Stimulated activated memory B cell treated with anti-CD40 and anti-IgM and Interleukin-4, amounts not matched to agents 10 μg/mL and 1 μg/mL and 100 μg/mL, for 72 hours (primary cell): ENCODE measurements at places on chromosomes 7 and 10.
A peak's percentile ranks its signal among the peaks of the same experiment; 100 is the strongest.

DNA sequence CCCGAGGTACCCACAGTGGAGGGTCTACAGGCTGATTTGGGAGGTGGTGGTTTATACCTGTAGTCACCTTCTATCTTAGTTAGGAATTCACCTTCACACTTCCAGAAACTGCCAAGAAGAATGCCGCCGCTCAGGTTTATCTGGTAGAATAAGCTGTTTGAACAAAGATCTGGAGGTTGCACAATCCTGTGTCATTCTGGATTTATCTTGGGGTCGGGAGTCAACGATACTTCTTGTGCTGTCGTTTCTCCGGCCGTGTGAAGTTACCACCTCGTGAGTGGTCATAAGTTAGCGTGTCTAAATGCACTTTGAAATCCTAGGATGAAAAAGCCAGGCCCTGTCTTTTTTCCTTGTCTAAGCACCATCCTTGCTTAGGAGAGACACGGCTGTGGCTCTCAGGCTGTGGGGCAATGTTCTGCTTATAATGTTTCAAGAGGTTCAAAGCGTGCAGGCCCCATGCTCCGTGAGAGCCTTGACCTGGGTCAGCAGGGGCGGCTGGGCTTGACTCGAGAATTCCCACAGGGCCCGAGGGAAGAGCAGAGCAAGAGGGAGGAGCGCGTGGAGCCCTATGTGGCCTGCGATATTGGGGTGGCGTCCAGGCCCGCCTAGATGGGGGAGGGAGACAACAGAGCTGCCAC, 35.5 kb downstream of the GRIFIN start:
- ATAC-seq: no peak

GRCh38 chr10:124161601-124162000, 68.2 kb upstream of the CHST15 start:
- no peak for ATAC-seq

- ATAC-seq: peak; percentile 82
These were observed 158.2 kb downstream of the CELF2 start for GRCh38 chr10:11175823-11176243.

- ATAC-seq: no peak
These were observed 34.5 kb upstream of the TTYH3 start for GRCh38 chr7:2597273-2597640.

- ATAC-seq: no peak
These were observed 36.4 kb downstream of the CUL1 start for GRCh38 chr7:148735141-148735540.

DNA sequence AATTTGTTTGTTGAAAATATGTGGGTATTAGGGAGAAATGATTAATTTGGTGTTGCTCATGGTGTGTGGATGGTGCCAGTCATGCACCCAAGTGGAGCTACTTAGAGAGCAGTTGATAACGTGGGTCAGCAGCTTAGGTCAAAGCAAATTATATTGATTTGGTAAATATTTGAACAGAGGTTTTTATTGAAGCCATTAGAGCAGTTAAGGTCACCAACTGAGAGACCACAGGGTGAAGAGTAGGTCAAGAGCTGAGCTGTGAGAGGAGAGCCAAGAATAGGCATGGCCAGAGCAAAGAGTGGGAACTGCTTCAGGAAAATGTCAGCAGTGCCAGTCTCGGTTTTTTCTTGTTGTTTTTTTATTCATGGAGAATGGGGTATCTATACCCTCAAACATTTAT, 97.9 kb downstream of the TMEM168 start:
- ATAC-seq: no peak

GRCh38 chr7:44438816-44439215, 51.6 kb downstream of the NUDCD3 start:
- no peak for ATAC-seq

DNA sequence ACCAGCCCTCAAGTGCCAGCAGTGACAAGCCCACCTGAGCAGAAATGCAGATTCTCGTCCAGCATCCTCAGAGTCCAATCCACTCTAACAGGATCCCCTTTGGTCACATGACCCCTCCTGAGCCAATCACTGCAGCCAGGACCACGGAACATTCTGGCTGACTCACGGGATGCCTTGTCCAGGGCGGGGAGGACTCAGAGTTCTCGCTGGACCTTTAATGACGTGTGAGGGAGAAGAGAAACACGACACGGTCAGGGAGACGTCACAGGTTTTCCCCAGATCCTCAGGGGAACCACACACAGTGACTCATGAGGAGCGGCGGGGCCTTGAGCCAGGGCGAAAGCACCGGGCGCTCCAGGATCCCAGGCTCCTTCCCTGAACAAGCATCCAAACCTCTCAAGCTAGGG, 155.7 kb downstream of the PTPRN2 start:
- peak; percentile 54 for ATAC-seq

DNA sequence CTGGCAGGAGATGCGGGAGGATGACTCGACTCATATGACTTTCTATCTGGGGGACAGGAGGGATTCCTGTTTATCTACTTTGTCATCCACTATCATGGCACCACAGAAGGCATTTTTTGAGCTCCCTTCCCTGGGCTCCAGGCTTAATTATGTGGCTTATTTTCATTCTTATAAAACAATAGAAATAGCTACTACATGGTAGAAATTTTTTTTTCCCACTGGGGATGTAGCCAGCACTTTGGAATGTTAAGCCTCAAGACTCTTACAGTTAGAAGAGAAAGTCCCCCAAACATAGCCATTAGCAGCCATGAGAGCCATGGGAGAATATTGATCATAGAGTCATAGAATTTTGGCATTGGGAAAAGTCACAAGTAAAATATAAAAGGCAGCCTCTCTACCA, 14.6 kb upstream of the FAM180A start:
- ATAC-seq: no peak

- no peak for ATAC-seq
These were observed 5.4 kb upstream of the STK17A start for GRCh38 chr7:43577485-43577951.

GRCh38 chr10:127408112-127408710, 140.9 kb upstream of the NPS start:
- ATAC-seq: no peak

DNA sequence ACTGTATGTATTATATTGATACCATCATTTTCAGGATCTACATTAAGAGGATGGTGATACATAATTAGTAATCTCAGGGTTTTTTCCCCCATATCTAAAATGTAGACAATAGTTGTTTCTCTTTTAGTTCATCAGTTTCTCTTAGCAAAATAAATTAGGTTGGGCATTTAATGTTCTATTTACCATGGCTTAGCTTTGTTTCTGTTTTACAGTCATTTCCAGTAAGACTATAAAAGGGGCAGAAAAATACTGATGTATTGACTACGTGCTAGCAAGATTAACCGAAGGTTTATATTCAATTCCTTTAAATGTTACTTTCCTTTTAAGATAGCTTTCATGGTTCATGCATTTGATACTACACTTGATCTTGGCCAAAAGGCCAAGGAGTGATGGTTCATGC, 26.2 kb downstream of the SUV39H2 start:
- ATAC-seq: no peak

DNA sequence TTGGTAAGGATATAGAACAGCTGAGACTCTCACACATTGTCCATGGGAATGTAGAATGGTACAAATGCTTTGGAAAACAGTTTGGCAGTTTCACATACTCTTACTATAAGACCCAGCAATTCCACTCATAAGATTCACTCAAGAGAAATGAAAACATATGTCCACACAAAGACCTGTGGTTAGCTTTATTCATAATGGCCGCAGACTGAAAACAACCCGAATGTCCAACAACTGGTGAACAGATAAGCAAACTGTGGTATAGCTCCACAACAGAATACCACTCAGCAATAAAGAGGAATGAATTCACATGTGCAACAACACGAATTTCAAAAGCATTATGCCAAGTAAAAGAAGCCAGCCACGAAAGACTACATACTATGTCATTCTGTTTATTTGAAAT, 33.5 kb upstream of the CUL1 start:
- ATAC-seq: no peak

- ATAC-seq: no peak
These were observed 12.1 kb upstream of the CDK6 start for GRCh38 chr7:92848441-92848840.

DNA sequence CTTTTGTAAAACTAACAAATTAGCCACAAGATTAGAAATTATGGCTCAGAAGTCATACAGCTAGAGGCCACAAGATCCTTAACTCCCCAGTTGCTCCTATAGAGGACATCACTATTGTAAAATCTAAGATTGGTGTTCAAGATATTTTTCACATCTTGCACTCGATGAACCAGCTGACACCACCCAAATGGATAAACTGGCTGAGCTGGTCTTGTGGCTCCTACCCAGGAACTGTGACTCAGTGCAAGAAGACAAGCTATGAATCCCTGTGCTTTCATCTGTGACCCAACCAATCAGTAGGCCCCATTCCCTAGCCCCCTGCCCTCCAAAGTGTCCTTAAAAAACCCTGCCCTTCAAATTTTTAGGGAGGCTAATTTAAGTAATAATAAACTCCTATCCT, 27.9 kb upstream of the R3HCC1L start:
- ATAC-seq: no peak

GRCh38 chr7:11833431-11833830, 1.4 kb upstream of the THSD7A start:
- no peak for ATAC-seq

- peak; percentile 22 for ATAC-seq
These were observed 88.0 kb upstream of the TNS3 start for GRCh38 chr7:47669901-47670384.

DNA sequence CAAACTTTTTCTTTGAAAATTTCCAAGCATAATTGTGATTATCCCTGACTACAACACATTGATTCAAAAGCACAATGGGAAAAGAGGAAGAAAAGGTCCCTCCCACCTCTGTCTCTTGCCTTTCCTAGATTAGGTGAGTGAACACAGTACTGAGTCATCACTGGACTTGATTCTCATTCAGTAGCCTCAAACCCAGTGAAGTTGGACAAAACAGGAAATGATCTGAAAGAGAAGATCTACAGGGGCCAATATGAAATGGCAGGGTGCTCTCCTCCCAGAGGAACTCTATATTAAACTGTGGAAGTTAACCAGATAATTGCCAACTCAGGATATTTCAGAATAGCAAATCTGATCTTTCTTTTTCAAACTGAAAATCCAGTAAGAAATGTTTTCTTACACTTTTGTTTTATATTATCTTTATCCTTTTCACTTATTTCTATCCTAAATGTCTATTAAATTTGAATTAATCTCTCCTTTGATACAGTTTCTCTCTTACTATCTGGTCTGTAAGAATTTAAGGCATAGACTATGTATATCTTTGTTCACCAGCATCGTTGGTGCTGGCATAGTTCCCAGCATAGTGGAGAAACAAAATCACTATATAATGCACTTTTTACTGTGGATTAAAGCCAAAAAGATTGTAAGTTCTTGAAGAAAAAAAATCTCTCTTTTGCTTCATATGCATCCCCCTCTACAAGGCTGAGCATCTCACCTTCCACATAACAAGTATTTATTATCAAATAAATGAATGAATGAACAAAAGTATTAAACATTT, 41.4 kb upstream of the IKZF1 start:
- peak; percentile 64 for ATAC-seq

DNA sequence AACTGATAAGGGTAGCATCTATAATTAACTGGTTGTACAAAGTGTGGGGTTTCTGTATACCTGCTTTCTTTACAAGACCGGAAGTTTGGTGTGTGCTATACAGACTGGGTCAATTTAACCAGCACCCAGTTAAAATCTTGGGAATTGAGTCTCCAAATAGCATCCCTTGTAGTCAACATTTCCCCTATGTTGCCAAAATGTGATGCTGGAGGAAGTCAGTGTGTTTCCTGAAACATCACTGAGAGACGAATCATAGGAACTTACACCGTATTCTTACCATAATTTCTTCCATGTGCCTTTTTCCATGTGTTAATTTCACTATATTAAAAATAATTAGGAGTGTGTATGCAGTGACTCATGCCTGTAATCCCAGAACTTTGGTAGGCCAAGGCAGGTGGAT, 1.7 kb downstream of the AKR1C4 start:
- ATAC-seq: no peak

GRCh38 chr7:30252885-30253795, 31.3 kb upstream of the ZNRF2 start:
- no peak for ATAC-seq

- ATAC-seq: no peak
These were observed 188.6 kb upstream of the GDF10 start for GRCh38 chr10:47111329-47111862.

- no peak for ATAC-seq
These were observed 2.9 kb downstream of the OLAH start for GRCh38 chr10:15046626-15047025.

- peak; percentile 36 for ATAC-seq
These were observed 443.6 kb upstream of the PFKP start for GRCh38 chr10:2623675-2624274.

DNA sequence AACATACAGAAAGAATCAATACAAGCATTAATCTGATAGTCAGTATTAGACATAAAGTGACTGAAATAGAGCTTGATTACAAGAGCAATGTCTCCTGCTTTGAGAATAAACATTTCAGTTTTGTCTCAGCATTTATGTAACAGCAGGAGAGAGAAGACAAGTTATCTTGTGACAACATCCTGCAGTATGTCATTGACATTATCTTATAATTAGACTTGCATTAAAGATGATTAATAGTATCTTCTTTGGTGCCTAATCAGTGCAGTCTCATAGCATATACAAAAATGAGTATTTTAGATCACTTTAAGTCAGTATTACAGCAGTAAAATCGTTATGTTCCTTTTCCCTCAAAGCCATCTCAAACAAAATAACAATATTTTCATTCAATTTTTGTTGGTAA, 436.1 kb upstream of the ETV1 start:
- no peak for ATAC-seq

GRCh38 chr7:47912332-47912731, 35.9 kb downstream of the PKD1L1 start:
- no peak for ATAC-seq

DNA sequence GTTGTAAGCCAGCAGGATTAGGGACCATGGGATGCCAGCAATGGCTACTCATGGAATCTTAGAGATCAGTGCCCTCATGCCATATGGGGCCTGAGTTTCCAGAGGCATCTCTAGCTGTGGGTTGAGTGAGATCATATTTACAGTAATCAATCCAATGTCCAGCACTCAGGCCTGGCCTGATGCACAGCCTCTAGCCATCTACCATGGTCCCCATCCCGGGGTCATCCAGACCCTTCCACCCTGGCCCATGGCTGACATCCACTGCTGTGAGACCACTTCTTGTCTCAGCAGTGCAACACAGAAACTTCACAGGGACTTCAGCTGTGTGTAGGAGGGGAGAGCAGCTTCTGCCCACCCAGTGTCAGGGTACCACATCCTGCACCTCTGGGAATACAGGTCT, 6.5 kb upstream of the ADCY1 start:
- ATAC-seq: no peak

- ATAC-seq: peak; percentile 44
These were observed 238.5 kb downstream of the PHF14 start for GRCh38 chr7:11212080-11212711.

- no peak for ATAC-seq
These were observed 97.7 kb downstream of the HIBADH start for GRCh38 chr7:27564881-27565482.

- no peak for ATAC-seq
These were observed 47.2 kb downstream of the PAX2 start for GRCh38 chr10:100792574-100792973.
